Body of pancreas (tissue), 4 donors: ENCODE measurements at places on chromosomes 16 and 17. TPM values are rescaled to one million over a fixed set of nuclear protein-coding genes. Genes with fewer than 3 reads are reported as not detected.

- DNase-seq: no peak
Measured at GRCh38 chr16:12758670-12759558, 44.8 kb downstream of the CPPED1 start.

GRCh38 chr16:4525069-4525468 lies 13.5 kb downstream of the CDIP1 start:
- DNase-seq: no peak

DNA sequence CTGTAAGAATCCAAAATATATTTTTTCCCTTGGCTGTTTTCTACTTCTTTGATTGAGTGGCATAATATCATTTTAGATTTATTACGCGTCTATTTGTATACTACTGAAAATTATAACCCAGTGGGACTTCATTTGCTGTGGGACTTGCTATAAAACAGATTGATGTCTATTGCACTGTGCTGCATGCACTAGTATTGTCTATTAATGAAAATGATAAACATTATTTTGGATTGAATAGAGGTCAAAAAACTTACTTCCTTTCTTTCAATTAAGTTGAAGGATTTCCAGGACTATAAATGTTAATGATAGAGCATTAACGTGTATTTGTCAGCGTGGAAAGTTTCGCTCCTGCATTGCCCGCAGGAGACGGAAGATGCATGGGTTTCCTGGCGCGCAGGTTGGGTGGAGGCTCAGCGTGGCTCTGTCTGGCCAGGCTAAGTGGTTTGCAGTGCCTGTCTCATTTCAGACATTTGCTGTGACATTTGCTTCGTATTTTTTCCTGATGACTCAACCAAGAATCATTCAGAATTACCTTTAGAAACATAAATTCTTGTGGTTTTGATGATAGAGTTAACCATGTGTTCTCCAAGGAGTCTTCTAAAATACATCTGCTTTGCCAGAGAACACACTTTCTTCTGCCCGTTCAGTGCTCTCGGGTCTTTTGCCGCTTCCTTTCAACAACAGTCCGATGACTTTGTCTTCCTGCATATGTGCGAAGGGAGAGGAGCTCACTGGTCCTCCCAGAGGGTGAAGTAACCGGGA lies 216.7 kb downstream of the RPTOR start:
- no peak for DNase-seq

DNA sequence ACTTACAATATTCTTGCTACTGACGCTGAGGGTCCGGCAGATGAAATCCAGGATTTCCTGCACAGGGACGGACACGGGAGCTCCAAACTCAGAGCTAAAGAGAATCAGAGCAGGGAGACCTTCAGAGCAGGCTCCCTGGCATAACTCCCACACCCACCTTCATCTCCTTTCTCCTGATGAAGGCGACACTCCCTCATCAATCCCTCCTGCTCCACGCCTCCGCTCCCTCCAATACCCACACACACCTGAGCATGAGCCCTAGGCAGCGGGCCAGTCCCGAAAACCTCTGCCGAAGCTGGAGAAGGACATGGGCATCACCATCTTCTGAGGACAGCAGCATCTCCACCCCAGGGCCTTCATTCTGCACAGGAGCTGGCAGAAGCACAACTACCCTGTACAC lies 28.1 kb downstream of the PELP1 start:
- DNase-seq: no peak

Gene TBC1D3I
- not detected for total RNA-seq

- DNase-seq: peak; percentile 28
Measured at GRCh38 chr17:49132699-49133364, at the start of gene B4GALNT2. B4GALNT2 (plus strand) TSS chr17:49132769; CDS start chr17:49132793, 24 bp downstream.

Gene SGCA
- total RNA-seq: not detected

GRCh38 chr16:1133271-1133670 lies 19.6 kb upstream of the CACNA1H start:
- no peak for DNase-seq

DNA sequence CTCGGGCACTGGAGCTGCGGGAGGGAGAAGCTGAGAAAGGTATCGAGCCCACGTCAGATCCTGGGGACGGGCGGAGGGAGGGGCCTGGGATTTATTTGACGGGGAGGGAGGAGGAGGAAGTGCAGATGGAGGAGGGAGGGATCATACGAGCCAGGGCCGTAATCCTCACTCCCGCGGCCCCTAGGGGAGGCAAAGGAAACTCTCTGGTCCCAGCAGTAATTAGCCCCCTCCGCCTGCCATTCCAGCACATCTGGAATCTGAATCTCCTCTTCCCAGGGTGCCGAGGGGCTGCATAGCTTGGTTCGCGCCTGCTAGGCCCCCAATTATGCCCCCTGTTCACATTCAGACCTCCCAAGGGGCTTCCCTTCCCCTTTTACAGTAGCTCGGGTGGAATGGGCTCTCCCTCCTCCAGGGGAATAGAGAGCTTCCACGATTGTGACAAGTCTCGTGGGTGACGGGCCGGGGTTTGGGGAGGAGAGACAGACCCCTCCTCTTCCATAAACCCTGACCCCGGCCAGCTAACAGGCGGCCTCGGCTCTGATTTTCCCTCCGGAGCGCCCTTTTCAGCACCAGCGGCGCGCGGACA lies at the start of gene SEZ6L2:
Gene SEZ6L2, minus strand, starts transcription at position 35 of the 586 bp plus-strand sequence. CDS start 531 bp downstream, outside the sequence.
- DNase-seq: peak; percentile 87

GRCh38 chr17:27756467-27757371 lies 43.6 kb downstream of the NOS2 start:
- peak; percentile 73 for DNase-seq

Gene MFAP4
- 25.7 TPM for total RNA-seq

Gene PRKAR1A
- total RNA-seq: 71.2 TPM

DNA sequence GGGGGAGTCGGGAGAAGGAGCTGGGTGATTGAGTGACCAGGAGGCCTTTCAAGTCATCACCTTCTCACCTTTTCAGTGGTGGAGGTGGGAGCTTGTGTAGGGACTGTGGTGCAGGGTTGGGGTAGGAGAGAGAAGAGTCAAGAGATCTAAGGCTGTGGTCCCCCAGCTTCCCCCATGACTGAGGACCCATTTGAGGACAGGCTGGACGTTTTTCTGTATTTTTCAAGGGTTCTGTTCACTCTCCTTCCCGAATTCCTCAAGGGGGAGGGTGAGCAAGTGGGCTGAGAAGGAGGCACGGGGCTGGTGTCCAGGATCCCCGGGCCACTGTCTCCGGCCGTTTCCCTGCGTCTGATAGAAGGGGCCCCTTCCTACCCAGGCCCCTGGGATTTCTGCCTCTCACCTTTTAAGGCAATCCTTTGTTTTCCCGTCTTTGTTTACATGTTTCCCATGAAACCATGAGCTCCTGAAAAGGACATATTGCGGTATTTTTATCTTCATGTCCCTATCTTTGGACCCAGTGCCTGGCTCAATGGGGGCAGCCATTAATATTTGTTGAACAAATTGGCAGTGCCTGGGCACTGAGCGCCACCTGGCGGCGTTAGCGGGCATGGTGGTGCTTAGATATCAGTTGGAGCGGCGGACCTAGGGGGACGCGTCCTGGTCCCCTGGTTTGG lies 9.2 kb upstream of the CD300A start:
- peak; percentile 86 for DNase-seq

- no peak for DNase-seq
Measured at GRCh38 chr17:75064460-75064859, 17.4 kb downstream of the KCTD2 start.

GRCh38 chr17:14294876-14295275 lies 6.0 kb upstream of the HS3ST3B1 start:
- no peak for DNase-seq

DNA sequence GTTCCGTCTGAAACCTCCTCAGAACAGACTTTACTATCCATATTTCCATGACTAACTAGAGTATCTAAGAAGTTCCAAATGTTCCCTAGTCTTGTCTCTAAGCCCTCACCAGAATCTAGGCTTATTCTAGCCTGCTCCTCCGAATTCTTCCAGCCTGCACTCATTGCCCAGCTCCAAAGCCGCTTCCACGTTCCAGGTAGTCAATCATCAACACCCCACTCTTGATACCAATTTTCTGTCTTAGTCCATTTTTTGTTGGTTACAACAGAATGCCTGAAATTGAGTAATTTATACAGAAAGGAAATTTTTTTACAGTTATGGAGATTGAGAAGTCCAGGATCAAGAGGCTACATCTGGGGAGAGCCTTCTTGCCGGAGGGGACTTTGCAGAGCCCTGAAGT lies 21.1 kb downstream of the SLC38A8 start:
- no peak for DNase-seq

DNA sequence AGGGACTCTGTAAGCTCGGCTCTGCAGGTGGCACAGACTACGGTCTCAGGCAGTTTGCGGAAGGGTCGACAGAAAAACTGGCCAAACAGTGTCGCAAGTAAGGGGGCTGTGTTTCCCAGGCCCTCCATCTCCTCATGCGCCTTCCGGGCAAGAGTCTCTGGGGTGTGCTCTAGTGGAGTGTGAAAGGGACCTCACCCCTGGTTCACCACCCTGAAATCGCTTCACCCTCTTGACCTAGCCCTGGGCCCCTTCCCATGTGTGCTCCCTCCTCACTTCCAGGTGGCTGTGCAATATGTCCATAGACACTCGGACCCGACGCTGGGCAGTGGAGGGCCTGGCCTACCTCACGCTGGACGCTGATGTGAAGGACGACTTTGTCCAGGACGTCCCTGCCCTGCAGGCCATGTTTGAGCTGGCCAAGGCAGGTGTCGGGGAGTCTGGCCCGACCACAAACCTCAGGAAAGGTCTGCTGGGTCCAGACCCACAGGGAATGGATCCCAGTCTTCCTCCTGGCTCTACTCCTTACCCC lies 22.3 kb downstream of the UNC45B start:
- DNase-seq: no peak

Gene SLC5A10
- total RNA-seq: not detected

Gene TEKT5
- total RNA-seq: not detected
